Germinal center (tissue), 1 donor: ENCODE measurements at places on chromosomes 5 and 9.

DNA sequence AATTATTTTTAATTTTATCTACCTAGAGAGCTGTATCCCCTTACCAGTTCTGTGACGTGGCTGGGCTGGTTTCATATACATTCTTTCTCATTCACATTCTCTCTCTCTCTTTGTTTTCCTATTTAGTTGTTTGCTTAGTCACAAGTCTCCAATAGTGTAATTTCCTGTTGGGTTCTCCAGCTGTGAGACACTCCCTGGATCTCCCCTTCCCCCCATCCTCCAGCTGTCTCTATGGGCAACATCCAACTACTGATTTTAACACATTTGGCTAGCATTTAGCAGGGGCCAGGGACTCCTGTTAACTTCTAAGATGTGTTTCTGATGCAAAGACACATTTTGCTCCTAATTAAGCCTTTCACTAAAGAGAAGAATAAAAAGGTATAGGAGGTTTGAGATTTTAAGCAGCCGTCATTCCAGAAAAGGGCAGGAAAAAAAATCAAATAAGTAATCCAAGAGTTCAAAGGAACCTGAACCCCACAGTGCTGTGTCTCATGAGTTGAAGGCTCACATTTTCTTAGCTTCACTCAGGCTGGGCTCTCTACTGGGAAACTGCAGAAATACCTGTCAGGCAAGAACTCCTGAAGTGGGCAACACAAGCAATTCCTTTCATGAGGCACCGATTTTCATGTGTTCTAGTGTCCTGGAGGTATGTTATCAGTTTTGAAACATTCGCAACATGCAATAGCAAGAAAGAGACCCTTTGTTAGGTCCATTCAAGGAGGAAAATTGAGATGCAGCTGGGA lies 198.7 kb upstream of the C9orf72 start:
- no peak for DNase-seq

DNA sequence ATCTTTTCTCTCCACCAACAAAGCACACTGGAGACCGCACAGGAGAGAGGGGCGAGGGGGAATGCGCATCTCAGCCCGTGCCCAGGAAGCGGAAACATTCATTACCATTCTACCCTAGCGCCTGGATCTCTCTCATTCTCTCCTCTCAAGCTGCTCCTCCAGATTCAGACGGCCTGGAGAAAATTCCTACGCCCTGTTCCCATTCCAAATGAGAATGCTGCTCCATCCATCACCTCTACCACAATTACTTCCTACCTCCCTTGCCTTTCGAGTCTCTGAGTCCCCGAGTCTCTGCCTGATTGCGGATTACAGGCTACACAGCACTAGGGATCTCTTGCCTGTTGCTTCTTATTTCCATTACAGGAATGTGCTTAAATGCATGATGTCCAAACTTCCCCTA lies 6.7 kb downstream of the DDX31 start:
- no peak for DNase-seq

- no peak for DNase-seq
Observed at GRCh38 chr5:142833517-142834449, 63.6 kb downstream of the ARHGAP26 start.

DNA sequence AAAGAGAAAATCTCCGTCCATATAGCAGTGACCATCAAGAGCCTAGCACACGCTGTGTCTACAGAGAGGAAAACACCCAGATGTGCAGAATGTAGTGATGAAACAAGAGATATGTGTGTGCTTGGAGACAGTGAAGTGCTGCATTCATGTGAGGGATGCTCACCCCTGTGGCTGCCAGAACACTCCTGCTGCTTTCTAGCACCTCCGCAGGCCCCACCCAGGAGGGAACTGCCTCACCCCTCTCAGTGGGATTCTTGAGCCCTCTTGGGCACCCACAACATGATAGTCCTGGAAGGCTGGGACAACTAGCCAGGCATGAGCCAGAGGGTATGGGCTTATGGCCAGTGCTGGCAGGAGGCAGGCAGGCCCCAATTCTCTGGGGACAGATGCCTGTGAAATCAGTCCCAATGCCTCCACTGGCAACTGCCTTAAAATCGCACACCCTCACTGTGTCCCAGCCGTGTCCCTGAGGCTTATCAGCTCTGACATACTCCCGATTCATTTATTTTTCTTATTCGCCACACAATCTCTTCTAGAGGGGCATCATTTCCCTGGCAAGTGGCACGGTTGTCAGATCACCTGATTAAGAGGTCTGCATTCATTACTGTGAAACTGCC lies 73.2 kb upstream of the FSTL4 start:
- DNase-seq, result no peak

- no peak for DNase-seq
Observed at GRCh38 chr5:75306746-75307145, 30.3 kb upstream of the HMGCR start.

- no peak for DNase-seq
Observed at GRCh38 chr5:10874541-10874940, 113.5 kb upstream of the DAP start.

GRCh38 chr5:20497356-20497755 lies 509.4 kb upstream of the CDH18 start:
- DNase-seq, result no peak
